ENCODE measurements at places on chromosomes 5 and 9. TPM values are rescaled to one million over a fixed set of nuclear protein-coding genes. Genes with fewer than 3 reads are reported as not detected.

- DNase-seq: no peak
These were observed 35.8 kb downstream of the PIK3R1 start for GRCh38 chr5:68251386-68251785.

GRCh38 chr5:173823721-173824567 is 64.2 kb upstream of the CPEB4 start:
- no peak for DNase-seq

- DNase-seq: no peak
These were observed 59.1 kb downstream of the IQGAP2 start for GRCh38 chr5:76462097-76462667.

DNA sequence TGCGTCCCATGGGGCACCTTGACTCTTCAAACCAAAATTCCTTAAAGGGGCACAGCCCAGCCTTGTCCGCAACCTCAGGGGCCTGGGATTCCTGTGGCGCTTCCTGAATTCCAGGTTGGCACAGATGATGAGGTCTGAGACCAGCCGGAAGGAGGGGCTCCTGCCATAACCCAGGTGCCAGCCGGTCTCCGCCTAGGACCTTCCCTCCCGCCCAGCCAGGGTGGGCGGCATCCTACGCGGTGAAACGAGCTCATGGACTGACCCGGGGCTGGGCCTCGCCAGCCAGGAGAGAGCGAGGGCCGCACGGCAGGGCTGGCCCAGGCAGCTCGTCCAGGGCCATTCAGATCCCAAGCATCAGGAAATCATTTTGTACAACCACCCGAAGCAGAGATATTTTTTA is 23.0 kb downstream of the AMBP start:
- no peak for DNase-seq

GRCh38 chr5:23631302-23632045 is 124.1 kb downstream of the PRDM9 start:
- DNase-seq: peak; percentile 69

DNA sequence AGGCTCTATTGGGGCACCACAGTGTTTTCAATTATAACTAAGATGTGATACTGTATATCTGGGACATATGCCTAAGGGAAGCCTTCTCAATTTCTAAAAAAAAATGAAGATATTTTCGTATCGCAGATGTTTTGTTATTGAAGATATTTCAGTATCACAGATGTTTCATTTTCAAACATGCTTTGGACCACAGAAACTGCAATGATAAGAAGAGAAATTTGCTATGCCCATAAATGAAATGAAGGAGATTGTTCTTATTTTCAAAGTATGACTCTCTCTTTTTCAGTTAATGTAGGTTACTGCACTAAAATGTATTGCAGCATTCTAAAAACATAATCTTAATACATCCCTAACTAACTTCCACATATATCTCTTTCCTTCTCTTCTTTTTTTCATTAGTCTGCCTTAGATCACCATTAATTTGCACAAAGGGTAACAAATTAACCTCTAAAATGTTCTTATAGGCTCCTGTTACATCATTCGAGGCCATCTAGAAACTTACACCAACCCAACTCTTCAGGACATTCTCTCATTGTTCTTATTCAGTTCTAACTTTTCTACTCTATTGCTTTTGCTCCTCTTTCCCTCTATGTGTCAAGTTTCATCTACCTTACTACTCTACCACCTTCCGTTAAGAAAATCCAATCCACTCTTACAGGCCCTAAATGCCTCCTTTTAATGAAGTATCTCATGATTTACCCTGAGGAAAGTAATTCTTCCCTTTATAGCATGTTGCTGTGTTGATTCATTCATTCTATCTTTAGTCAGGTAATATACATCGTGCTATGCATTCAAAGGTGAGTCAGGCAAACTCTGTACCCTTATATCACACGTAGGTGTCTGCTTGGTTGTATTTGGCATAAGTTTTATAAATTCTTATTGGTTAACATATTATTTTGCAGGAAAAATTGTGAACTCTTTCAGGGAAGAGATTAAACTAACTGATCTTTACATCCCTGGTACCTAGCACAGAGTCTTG is 70.5 kb downstream of the ST8SIA4 start:
- no peak for DNase-seq

Gene DTWD2
- polyA plus RNA-seq: 5.7 TPM

GRCh38 chr5:152514827-152515397 is 109.8 kb upstream of the NMUR2 start:
- DNase-seq: no peak

- DNase-seq: no peak
These were observed 110.1 kb upstream of the OTULINL start for GRCh38 chr5:14471507-14471906.

Gene ITGA2
- polyA plus RNA-seq: 21.3 TPM

- DNase-seq: peak; percentile 95
These were observed 9.9 kb upstream of the SPARC start for GRCh38 chr5:151696470-151697061.

Gene NRARP
- polyA plus RNA-seq: 4.4 TPM

Gene SPARC
- polyA plus RNA-seq: 5,733 TPM

- DNase-seq: no peak
These were observed 270.1 kb upstream of the PTGER4 start for GRCh38 chr5:40409601-40410000.

- no peak for DNase-seq
These were observed 60.1 kb upstream of the ITGA1 start for GRCh38 chr5:52727576-52727975.

GRCh38 chr5:173472164-173472563 is 143.9 kb upstream of the STC2 start:
- peak; percentile 66 for DNase-seq

Gene TLR4
- polyA plus RNA-seq: not detected

Gene MOB3B
- 7.3 TPM for polyA plus RNA-seq

DNA sequence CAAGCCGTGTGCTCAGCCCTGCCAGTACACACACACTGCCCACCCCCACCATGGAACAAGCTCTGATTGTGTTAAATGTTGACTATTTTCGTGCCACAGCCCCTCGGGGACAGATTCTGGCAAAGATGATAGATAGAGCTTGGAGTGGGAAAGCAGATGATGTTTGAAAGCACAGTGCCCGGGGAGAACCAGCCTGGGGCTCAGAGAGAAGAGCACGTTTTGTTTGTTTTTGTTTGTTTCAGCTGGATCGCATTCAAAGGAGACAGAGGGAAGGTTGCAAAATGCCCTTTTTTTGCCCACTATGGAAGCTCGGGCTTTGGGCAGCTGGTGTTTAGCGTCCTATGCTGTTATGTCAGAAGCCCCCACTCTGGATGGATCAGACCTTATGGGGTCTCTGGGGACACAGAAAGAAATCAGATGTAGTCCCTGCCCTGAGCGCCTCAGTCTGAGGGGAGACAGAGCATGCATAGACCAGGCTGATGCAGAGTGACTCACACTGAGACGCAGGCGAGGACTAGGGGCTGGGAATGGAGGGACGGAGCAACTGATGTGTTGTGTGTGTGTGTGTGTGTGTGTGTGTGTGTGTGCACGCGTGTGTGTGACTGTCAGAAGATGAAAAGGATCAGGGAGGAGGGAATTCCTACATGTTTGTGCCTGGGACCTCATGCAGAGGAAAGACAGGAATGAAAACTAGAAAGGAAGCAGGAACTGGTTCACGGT is 229.7 kb downstream of the MELK start:
- no peak for DNase-seq

DNA sequence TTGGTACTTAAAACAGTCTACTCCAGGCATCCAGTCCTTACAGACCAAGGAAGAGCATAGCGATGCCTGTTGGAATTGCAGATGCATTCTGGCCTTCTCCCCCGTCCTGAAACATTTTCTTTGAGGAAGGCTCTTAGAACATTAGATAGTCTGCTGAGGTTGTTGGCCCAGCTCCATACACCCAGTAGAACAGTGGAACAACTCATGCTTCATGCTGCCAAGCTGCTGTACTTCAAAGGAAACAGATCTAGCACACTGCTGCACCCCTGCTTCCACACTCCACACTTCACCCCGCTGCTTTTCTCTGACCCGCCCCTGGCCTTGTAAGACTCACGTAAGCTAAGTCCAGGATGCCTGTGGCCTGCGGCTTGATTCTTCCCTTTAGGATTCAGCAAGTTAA is 33.4 kb upstream of the NCS1 start:
- DNase-seq: peak; percentile 64

DNA sequence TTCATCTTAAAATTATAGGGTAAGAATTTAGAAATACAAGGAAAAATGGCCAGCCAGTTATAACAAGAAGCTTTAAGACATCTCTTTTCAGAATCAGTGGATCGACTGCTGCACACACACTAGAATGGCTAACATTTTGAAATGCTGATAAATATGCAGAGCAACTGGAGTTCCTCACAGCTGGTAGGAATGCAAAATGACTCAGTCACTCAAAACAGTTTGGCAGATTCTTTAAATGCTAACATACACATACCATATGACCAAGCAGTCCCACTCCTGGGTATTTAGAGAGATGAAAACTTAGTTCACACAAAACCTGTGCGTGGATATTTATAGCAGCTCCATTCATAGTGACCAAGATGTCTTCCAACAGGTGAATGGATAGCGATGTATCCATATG is 23.2 kb upstream of the PSAT1 start:
- no peak for DNase-seq

Gene IFNA7
- not detected for polyA plus RNA-seq

Gene EGFLAM
- polyA plus RNA-seq: 54.9 TPM

Gene SMIM33
- not detected for polyA plus RNA-seq

DNA sequence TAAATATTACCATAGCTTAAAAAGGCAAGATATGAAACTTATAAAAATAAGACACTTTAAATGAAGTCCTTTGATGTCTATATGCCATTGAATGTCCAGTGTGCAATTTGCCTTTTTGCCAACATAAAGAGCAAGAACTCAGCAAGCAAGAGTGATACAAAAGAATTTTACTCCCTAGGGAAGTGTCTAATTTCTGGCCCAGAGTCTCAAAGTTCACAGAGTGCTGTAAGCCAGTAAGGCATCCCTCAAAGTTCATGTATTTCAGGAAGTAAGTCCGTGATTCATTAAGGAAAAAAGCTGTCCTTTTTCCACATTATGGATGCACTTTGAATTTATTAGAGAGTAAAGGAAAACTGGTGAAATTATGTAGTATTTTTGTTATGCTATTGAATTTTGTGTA is 185.2 kb downstream of the CCDC171 start:
- DNase-seq: no peak

- no peak for DNase-seq
These were observed 25.7 kb upstream of the TNC start for GRCh38 chr9:115143689-115144088.

DNA sequence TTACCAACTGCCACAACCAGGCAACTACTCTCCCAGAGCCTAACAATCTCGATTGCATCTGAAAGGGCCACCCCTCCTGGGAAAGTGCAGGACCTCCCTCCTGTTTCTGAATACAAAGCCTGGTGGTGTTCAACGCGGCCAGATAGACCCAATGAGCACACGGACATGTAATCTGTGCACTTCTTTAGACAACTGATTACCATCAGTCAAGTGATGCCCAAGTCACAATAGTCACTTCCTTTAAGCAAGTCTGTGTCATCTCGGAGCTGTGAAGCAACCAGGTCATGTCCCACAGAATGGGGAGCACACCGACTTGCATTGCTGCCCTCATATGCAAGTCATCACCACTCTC is 739 bp downstream of the C9orf72 start:
- peak; percentile 55 for DNase-seq

Gene NR2F1
- polyA plus RNA-seq: 7.8 TPM

GRCh38 chr5:148794275-148794674 is 32.1 kb upstream of the ADRB2 start:
- no peak for DNase-seq

DNA sequence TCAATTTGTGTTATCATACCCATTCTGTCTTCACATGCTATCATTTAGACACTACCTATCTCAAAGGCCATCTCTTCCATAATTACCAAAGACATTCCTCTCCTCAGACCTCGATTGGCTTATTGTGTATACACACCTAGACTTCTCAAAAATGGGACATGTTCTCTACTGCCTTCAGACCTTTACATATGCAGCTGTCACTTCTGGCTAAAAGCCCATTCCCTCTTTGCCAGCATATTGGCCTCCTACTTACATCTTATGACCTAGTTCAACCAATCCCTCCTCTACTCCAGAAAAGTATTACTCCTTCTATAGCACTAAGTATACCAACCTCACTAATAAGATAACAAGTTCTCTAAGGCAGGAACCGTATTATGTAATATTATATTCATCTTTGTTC is 84.4 kb downstream of the RAPGEF6 start:
- no peak for DNase-seq

DNA sequence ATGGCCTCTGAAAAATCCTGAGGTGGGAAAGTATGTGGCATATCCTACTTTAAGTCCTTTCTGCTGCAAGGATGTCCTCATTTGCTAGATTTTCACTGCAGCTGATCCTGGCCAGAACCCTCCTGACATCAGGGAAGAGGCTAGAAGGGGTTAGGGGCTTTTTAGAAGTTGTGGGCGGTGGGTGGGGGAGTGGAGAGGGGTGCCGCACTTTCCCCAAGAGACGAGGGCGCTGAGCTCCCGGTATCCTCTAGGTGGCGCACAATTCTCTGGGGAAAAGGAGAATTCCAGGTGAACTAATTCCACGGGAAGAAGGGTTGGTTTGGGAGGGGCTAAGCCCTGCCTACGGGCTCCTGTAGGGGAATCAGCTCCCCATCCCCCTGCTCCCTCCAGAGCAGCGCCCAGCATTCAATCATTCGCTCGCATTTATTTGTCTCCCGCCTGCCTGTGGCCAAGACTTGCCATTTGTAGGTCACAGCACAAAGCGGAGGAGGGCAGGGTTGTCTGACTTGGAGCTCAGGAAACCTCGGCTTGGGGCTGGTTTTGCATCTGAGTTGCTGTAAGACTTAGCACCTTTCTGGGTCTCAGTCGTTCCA is 42.9 kb upstream of the HAND1 start:
- DNase-seq: no peak

DNA sequence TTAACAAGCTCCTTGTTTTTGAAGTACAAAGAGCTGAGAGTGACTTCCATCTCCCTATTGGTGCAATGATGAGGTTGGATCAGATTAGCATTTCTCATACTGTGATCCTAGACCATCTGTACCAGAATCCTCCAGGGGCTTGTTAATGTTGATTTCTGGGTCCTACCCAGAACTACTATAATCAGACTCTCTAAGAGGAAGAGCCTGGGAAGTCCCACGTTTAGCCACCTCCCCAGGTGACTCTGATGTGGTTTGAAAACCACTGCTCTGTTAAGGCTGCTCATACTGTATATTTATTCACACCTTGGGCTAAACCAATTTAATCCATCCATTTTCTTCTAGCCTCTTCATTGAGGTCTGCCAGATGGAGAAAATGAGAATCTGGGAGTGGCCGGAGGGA is 49.6 kb upstream of the SMIM32 start:
- no peak for DNase-seq

Gene LIX1
- 7.4 TPM for polyA plus RNA-seq

Measured in muscle of arm (tissue), 14 donors.